ENCODE measurements at places on chromosomes 4 and X. TPM values are rescaled to one million over a fixed set of nuclear protein-coding genes. Genes with fewer than 3 reads are reported as not detected.

PLA2G12A gene
- total RNA-seq: 43.2 TPM

FAM47E gene
- total RNA-seq: 20.9 TPM

PPARGC1A gene
- total RNA-seq: 38.3 TPM

HS6ST2 gene
- 8.0 TPM for total RNA-seq

ANXA10 gene
- not detected for total RNA-seq

PFKFB1 gene
- 0.62 TPM for total RNA-seq

XAGE1A gene
- not detected for total RNA-seq

GRCh38 chr4:155885666-155886065 is 17.8 kb upstream of the TDO2 start:
- no peak for DNase-seq

DNA sequence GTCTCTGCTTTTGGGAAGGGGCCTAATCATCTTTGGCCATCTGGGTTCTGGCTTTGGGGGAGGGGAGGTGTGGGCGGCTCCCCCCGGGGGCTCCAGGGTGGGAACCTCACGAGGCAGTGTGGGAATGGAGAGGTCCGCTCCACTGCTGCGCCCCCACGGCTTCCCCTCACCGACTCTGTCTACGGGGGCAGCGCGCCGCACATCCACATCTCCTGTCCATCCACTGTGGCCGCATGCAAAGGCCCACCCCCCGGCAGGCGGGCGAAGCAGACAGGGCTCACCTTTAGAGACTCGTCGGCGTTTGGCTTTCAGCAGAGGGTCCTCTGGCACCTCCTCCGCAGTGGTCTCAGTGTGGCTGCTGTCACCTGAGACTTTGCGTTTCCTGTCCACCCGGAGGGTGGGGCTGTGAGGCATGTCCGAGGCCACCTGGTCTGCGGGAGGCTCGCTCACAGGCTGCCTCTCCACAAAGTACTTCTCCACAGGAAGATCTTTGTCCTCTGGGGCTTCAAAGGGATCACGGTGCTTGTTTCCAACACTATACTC is 33.6 kb downstream of the BCOR start:
- DNase-seq: no peak

DNA sequence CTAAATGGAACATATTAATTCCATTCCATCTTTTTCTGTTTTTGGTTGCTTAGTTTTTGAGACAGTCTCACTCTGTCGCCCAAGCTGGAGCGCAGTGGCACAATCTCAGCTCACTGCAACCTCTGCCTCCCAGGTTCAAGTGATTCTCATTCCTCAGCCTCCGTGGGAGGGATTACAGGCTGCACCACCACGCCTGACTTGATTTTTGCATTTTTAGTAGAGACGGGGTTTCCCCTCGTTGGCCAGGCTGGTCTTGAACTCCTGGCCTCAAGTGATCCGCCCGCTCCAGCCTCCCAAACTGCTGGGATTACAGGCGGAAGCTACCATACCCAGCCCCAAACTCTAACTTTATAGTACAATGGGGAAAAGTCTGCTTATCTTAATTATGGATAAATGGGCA is 11.2 kb downstream of the HNRNPD start:
- no peak for DNase-seq

- DNase-seq: no peak
These were observed 10.6 kb downstream of the TSPAN6 start for GRCh38 chrX:100625985-100626491.

DNA sequence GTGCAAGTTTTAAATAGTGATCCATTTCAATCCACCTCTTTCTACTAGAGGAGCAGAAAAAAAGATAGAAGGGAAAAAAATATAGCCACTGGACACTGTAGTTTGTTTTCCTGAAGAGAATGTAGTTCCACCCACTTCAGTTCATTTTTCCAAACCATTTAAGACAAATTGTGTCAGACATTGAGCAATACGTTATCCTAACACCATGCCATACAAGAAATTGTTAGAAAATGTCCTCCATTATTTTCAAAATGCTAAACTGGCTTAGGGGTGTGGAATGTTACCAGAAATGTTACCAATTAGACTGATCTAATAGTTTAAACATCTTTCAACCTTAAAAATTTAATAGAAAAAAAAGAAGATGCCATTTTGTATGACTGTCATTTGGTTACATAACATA is 48.6 kb upstream of the ETNPPL start:
- DNase-seq: no peak

DNA sequence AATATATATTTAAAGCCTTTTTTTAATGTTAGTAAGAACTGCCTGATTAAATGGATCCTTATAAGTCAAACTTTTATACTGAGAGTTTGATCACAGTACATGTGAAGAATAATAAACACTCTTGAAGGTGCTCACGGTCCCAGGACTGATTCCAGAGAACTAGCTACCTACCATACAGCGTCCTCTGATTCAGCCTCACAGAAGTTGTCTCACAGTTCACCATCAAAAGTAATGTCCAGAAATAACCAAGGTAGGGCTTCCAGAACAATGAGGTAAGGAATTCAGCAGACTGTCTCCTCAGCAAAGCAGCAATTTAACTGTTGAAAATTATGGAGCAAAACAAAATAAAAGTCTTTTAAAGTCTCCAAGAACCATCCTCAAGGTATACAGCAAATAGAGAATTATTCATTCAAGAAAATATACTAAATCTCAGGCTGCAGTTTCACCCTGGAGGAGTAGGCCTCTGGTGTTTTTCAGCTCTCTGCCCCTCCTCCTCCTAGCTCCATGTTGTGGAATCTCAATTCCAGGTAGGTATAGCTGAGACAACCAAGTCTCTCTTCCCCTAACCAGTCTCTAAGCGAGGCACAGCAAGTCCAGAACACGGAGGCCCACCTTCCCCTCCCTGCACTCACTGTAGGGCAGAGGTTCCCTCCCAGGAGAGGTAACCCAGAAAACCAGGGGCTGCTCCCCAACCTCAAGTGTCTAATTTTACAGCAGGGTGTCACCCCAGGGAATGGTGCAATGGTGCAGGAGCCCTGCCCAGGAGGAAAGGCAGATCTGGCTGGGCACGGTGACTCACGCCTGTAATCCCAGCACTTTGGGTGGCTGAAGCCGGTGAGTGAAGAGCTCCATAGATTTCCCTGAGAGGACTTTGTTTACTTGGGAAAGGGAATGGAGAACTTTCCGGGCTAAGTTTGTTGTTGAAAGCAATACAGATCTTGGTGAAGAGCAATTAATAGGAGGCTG is 28.6 kb downstream of the FAM241A start:
- no peak for DNase-seq

- no peak for DNase-seq
These were observed 206.4 kb downstream of the NWD2 start for GRCh38 chr4:37450911-37451310.

DNA sequence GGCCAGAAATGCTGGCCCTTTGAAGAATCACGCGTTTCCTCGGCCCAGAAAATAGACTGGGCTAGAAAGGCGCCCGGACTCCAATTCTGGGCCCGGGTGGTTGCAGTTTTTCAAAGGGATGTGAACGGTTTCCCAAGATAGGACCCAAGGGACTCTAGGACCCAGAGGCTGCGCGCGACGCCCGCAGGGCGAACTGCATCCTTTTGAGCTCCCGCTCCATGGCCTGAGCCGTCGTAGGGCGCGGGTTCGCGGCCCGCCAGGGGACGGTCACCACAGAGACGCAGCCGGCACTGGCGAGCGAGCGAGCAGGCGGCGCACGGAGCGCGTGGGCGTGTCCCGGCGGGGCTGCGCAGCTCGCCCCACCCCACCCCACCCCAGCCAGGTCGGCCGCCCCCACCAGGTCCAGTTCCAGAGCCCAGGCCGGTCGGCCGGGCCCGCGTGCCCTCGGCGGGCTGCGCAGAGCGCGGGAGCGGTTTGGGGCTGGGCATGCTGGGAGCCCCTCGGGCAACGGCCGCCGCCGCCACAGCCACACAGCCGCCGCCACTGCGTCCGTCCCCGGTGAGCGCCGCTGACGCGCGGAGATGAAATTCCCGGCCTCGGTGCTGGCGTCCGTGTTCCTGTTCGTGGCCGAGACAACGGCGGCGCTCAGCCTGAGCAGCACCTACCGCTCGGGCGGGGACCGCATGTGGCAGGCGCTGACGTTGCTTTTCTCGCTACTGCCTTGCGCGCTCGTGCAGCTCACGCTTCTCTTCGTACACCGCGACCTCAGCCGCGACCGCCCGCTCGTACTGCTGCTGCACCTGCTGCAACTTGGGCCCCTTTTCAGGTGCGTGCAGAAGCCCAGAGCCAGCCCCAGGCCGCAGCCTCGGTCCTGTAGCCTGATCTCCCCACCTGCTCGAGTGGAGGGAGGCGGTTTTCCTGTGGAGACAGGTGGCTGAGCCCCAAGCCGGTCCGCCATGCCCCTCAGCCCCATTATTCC is at the start of gene XK:
Gene XK (plus strand): TSS at position 411 of the 979 bp plus-strand sequence. CDS start 171 bp downstream, at position 582.
- DNase-seq: peak; percentile 41

GRCh38 chrX:10395179-10395578 is 225.2 kb downstream of the MID1 start:
- DNase-seq: no peak

DNA sequence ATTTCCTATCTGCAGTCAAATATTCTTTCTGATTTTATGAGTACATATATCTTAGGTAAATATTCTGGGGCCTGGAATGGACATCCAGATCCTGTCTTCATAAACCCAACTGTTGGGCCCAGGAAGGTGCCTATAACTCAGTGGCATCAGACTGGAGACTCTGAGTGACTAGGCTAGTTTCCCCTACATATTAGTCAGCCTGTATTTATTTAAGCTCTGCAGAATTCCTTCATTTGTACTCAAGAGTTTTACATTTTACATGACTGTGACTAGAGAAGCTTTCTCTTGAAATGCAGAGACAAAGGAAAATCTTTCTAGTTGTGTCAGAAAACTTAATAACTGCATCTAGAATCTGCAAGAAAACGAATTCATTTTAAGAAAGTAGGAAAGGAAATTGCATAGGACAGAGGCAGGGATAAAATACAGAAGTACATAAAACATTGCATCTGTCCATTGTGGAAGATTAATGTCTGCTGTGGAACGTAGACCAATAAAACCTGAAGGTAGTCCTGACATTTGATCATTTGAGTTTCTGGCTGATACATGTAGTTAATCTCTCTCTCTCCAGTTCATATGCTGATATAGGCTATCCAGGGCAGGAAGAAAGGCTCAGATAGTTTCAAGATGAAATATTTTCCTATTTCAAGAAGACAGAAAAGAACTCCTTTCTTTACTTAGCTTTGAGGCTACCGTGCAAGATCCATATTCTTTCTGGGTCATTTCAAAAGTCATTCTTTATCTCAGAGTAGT is 78.2 kb downstream of the OPHN1 start:
- DNase-seq: no peak

DNA sequence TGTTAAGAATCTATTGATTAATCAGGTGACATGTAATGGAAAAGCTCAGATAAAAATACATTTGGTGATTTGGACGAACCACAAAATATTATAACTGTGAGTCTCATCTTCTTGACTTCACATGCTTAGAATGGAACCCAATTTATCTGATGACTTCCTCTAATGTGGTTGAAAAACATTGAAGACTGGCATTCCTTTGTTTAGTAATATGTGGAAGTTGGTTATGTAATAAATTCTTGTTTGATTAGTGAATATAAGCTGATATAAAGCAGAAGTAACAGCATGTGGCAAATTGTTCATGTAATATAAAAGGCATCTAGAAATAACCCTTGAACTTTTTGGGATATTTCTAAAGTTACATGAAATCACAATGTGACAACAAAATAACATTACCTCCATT is 9.7 kb downstream of the GIMD1 start:
- DNase-seq: no peak

- peak; percentile 40 for DNase-seq
These were observed 169.8 kb upstream of the BCOR start for GRCh38 chrX:40267334-40268187.

DNA sequence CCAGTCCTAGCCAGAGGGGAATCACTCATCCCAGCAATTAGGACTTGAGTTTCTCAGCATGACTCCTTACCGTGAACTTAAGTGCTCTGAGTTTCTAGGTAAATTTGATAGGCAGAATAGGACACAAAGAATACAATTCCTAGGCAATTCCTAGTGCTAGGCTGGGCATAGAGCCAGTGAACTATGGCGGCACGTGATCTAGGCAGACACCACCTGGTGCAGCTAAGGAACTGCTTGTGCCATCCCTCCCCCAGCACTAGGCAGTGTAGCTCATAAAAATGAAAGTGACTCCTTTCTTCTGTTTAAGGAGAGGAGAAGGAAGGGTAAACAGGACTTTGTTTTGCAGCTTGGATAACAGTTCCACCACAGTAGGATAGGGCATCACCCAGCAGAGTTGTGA is 736.3 kb upstream of the PCDH7 start:
- DNase-seq: no peak

DNA sequence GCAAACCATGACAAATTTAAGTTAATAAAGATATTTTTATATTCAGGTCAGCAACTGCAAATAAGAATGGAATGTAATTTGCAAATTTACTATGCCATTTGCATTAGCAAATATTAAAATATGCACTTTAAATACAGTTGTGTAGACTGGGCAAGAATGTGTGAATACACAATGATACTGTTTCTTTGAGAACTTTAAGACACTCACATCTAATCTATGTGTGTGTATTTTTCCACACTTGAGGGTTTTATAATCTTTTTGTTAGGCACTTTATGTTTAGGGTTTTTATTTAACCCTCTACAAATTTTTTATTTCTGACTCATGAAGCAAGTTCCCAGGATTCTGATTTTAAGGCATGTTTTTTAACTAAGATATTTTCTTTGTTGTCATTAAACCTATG is 23.9 kb upstream of the NDNF start:
- no peak for DNase-seq

GRCh38 chr4:158930639-158930972 is 161.8 kb downstream of the FNIP2 start:
- DNase-seq: no peak

- DNase-seq: no peak
These were observed 69.9 kb downstream of the CHIC2 start for GRCh38 chr4:53994382-53995102.

DNA sequence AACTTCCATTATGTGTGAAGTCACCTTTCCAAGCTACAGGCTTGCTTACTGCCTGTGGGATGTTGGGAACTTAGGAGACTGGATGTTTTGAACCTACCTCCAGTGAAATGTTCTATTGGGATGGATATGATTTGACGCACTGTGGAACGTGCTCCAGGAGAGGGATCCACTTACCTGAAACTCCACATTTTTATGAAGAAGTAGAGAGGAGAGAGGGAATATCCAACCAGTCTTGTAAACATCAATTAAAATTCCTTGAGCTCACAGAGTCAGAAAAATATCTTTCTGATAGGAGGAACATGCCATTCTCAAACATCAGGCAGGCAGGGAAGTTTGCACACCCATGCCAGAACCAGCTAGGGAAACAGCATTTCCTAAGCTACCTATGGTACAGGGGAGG is 91.1 kb upstream of the MAOA start:
- no peak for DNase-seq
